ENCODE measurements at places on chromosomes 2 and 18.
A peak's percentile ranks its signal among the peaks of the same experiment; 100 is the strongest.

GRCh38 chr2:9440058-9440727, 16.7 kb downstream of the CPSF3 start:
- DNase-seq: no peak

DNA sequence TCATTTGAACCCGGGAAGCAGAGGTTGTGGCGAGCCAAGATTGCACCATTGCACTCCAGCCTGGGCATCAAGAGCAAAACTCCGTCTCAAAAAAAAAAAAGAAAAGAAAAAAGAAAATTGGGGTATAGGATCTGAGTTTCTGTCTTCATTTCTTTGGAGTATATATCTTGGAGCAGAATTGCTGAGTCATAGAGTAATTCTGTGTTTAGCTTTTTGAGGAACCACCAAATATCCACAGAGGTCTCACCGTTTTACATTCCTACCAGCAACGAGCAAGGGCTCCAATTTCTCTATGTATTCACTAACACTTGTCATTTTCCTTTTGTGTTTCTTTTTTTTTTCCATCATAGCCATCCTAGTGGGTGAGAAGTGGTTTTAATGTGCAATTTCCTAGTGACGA, 87.6 kb upstream of the TEX51 start:
- no peak for DNase-seq

- peak; percentile 3 for DNase-seq
Observed at GRCh38 chr2:238425979-238426567, 654 bp upstream of the ASB1 start.

DNA sequence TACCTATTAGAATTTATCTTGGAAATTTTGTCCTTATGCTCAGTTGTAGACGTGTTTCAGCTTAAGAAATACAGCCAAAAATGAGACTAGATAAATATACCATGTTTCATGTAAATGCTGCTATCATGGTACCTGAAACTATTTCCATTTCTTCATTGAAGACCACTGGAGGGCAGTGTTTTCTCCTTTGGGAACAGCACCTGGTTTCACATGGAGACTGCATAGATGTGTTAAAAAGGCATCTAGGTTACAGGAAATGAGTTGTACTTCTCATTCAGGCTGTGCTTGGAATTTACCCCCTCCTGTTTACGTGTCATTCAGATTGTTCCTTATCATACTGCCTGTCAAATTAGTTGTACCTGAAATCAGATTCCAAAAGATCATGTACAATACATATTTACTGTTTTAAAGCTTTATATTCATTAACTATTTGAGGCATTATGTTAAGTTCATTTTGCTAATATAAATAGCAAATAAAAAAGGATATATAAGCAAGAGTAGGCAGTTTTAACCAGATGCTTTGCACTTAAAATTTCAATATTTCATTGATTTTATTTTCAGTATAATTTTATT, 57.3 kb upstream of the PSMD14 start:
- no peak for DNase-seq

DNA sequence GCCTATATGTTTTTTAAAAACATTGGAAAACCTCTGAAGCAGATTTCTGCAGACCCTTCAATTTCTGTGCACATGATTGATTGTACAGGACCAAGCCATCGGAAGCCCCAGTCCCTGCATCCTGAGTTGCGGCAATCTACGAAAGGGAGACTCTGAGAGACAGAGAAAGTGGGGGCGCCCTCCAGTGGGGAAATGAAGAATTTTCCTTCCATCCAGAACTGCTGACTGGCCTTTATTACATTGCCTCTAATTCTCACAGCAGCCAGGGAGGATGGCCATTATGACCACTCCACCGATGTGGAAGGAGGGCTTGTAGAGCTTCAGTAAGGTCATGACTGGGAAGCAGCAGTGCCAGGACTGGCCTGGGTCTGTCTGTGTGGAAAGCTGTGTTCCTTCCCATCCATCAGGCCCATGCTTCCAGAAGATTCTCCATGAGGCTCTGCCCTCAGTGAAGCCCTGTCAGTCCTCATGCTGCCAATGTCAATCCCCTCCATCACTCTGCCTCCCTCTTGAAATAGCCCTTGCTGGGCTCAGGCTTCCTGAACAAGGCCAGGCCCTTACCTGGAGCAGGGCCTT, 20.0 kb upstream of the RESP18 start:
- peak; percentile 42 for DNase-seq

DNA sequence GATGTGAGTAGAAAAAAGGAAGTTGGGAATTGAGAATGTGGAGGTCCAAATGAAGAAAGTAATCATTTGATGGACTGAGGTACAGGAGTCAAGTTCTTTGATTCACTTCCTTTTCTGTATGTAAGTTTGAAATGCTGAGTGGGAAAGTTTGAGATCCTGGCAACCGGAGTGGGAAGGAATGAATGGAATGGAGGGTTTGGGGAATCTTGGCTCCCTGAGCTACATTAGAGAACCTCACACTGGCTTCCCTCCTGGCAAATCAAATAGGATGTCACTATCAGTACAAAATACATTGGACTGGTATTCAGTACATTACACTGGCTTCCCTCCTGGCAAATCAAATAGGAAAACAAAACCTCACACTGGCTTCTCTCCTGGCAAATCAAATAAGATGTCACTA, 9.8 kb upstream of the RNF138 start:
- no peak for DNase-seq

- no peak for DNase-seq
Observed at GRCh38 chr2:233455006-233455405, 100.7 kb downstream of the DGKD start.

DNA sequence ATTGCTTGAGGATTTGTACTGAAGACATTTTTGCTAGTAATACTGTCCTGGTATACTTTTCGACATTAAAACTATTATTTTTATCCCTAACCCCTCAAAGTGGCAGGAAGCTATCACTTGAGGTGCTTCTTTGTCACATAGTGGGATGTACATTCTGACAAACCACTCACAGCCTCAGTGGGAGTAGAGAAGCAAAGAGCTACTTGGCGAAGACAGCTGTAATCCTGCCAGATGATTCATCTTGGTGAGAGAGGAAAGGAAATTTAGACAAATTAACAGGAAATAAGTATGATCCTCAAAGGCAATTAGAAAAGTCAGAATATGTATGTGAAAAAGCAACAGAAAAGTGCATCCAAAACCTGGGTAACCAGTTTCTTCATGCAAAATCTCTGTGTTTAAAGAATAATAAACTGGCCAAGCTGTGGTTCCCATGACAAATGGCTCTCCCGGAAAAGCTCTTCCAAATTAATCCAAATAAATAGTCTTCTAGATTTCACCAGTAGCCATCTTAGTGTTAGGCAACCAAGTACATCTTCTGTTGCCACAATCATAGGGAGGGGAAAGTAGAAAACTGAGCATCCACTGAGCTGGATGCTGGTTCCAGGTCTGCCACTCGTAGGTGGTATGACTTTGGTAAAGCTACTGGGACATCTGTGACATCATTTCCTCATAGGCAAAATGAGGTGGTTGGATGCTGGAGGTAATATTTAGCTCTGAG, 308.0 kb upstream of the LYPD1 start:
- no peak for DNase-seq

GRCh38 chr2:134128746-134129145, 125.1 kb upstream of the MGAT5 start:
- no peak for DNase-seq

- DNase-seq: no peak
Observed at GRCh38 chr2:4551691-4552474, 848.5 kb downstream of the DCDC2C start.

DNA sequence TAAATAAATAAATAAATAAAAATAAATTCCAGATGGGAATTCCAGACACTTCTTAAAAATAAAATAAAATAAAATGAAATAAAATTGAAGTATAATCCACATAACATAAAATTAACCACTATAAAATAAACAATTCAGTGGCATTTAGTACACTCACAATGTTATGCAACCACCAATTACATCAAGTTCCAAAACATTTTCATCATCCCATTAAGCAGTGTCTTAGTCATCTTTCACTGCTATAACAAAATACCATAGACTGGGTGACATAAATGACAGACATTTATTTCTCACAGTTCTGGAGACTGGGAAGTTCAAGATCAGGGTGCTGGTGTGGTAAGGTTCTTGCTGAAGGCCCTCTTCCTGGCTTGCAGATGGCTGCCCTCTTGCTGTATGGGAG, 22.6 kb upstream of the PROKR1 start:
- no peak for DNase-seq

GRCh38 chr2:198322275-198322674, 517.9 kb downstream of the PLCL1 start:
- DNase-seq: no peak

DNA sequence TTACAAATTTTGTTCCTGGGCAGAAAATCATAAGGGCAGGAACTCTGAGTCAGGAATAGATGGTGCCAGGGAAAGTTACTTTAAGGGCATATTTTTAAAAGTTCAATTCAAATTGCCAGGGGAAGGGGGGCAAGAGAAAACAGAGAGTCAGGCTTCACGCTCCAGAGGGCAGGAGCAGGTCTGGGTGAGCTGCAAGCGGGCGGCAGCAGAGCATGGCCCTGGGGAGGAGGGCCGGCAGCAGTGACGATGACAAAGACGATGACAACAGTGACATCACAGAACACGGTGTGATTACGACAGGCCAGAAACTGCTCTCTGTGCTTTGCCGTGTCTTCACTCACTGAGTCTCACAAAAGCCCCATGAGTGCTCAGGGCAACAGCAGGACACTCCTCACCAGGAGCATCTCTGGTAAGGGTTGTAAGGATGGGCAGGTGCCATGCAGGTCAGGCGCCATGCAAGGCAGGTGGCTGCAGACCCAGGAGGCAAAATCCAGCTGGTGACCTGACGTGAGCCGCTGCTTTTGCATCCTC, 23.3 kb downstream of the CHST10 start:
- DNase-seq: no peak

DNA sequence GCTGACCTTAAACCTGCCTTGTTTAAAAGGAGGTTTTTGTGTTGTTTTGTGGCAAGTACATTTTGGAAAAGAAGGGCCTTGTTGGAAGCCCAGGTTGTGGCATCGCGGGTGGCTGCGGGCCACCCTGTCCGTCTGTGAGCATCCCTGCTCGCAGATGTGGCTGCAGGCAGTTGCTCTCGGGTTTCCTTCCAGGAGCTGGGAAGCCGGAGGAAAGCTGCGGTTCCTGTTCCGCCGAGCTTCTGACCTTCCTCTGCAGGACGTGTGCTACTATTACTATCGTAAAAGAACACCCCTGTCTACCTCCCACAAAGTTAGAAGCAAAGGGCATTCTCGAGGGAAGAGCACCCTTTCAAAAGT, 766 bp downstream of the MFF start:
- no peak for DNase-seq

DNA sequence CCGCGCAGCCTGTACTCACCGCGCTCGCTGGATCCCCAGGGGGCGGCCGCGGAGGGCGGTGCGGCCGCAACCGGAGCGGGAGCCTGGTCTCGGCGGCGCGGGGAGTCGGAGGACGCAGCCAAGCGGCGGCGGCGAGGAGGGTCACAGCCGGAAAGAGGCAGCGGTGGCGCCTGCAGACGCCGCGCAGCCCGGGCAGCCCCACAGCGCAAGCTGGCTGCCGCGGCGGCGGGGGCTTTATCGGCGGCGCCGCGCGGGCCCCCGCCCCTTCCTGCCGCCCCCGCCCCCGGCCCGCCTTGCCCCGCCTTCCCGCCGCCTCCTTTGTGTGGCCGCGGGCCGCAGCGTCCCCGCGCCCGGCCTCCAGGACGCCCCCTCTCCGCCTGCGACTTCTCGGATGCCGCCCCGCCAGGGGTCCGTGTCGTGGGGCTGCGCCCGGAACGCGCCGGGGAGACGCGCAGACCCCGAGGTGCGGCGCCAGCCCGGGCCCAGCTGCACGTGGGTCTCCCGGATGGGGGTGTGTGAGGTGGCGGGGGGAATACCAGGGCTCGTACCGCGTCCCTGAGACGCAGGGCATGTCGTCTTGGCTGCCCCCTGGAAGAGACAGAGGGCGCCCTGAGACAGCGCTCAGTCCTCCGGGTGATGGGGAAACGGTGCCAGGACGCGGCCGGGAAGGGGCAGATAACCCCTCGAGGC, at the start of gene SERPINE2:
Gene SERPINE2, minus strand, starts transcription at position 207 of the 690 bp plus-strand sequence. CDS start 37,386 bp downstream, outside the sequence.
- peak; percentile 42 for DNase-seq

- no peak for DNase-seq
Observed at GRCh38 chr2:177272765-177273164, 8.2 kb upstream of the NFE2L2 start.

DNA sequence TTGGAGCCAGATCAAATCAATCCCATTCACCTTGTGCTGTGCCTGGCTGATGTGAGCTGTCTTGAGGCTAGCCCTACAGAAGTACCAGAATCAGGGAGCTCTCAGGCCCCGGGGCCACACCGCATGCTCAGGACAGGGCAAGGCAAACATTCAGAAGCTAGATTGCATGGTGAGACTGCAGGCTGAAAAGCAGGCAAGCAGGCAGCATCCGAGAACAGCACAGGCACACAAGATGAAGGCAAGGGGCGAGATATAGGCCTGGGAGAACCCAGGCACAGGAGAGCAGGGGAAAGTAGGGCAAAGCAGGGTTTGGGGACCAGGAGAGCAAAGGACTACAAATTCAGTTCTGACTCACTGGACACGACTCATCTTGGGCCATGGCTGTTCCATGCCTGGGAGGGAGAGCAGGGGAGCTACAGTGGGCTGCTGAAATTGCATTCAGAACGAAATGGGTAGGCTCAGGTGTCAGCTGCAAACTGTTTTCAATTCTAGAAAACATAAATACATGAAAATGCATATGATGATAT, 59.6 kb downstream of the GALNT14 start:
- DNase-seq: no peak

DNA sequence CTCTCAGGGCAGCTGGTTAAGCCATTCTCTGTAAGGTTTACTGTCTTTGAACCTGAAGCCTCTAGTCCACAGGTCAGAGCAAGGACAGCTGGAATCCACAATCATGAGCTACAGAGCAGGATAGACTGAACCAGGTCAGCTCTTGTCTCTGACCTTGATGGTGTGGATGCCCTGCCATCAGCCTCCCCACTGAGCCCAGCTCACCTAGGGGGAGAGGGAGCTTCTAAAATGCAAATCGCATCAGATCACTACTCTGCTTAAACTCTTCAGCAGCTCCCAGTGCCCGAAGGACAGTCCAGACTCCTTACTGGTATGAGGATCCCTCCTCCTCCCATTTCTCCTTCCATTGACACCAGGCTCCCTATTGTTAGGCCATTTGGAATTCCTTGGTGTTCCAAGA, 255.3 kb upstream of the CCDC68 start:
- DNase-seq: no peak
